AML-193 (cell line): ENCODE measurements at places on chromosomes 1 and 21.

DNA sequence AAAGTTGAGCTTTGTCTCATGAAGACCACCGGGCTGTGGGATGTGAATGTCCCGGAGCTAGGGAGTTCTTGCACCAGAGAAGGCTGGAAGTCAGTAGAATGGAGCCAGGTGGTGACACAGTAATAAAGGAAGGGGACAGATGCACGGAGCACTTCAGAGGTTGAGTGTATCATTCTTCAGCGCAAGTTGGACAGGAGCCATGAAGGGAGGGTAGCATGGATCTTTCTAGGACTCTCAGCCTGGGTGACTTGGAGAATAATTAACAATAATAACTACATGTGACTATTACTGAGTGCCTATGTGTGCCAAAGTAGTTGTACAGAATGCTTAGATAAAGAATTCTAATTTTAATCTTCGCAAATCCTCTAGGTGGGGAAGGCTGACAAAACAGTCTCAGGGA, 258.7 kb upstream of the AJAP1 start:
- DNase-seq: no peak

DNA sequence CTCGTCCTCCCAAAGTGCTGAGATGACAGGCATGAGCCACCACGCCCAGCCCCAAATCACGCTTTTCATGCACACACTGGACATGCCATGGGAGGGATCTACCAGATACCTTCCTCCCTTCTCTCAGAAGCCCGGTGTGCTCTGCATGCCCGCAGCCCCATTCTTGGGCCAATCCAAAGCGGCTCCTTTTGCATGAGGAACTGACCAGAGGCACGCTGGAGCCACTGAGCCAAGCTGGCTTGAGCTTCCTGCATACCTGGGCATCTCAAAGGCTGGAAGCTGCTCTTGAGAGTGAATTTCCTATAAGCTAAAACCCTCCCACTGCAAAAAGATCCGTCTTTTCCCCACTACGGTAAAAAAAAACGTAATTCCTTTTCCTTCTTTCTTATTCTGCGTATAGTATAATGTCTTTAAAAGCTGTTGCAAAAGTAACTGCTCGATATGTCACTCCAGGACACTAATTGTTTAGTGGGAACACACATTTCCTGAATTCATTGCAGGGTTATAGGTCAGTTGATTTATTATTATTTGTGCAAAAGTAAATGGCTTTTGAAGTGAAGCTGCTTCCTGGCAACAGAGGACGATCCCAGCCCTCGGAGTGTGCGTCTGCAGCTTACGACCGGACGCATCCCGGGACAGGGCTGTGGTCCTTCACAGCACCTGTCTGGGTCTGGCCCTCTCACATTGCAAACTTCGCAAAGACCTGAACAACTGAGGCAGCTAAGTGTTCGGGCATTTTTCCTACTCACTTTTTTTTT, 61.8 kb upstream of the ETS2 start:
- no peak for DNase-seq

GRCh38 chr1:118257946-118258345, 72.9 kb upstream of the SPAG17 start:
- DNase-seq: no peak

DNA sequence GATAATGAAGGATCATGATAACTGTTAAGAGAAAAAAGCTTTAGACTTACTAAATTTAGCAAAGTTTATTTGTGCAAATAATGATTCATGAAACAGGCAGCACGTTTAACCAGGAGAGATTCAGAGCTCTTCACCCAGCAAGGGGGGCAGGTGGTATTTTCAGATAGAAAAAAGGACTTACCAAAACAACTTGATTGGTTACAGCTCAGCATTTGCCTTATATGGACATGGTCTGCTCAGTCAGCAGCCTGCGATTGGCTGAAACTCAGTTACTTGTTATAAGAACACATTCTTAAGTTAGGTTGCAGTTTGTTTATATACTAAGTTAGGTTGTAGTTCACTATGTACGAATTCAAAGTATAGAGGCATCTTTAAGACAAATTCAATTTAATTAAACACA, 165.6 kb downstream of the DUSP10 start:
- no peak for DNase-seq

DNA sequence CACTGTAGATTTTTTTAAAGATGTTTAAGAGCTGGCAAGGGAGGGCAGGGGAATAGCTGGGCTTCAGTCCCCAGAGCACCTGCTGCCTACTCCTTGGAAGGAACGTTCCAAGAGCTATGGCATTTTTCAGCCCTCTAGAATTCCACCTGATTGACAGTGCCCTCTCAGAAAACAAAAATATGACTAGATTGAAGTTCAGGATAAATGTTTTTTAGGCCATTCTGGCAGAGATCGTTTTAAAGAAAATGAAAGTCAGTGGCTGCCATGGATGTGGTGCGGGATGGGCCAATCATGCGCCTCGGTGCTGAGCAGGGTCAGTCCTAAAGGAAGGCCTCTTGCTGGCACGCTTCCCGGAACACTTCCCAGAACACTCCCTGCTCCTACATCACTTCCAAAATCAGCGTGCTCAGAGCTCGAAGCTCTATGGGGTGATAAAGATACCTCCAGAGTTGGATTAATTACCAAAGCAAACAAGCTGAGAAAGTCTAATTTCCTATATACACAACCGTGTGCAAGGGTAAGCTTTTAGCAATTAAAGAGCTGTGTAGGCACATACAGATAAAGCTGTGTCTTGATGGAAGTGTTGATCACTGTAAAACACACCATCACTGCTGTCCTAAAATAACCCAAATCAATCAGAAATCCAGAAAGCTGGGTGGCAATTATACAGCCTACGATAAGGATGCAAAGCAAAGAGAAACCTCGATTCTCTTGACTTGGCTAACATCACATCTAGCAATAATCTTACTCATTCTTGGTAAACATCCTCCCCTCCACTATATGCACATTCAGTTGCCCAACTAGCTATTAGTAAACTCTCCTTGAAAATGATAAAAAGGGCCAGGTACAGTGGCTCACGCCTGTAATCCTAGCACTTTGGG, 34.6 kb downstream of the TGFBR3 start:
- no peak for DNase-seq

DNA sequence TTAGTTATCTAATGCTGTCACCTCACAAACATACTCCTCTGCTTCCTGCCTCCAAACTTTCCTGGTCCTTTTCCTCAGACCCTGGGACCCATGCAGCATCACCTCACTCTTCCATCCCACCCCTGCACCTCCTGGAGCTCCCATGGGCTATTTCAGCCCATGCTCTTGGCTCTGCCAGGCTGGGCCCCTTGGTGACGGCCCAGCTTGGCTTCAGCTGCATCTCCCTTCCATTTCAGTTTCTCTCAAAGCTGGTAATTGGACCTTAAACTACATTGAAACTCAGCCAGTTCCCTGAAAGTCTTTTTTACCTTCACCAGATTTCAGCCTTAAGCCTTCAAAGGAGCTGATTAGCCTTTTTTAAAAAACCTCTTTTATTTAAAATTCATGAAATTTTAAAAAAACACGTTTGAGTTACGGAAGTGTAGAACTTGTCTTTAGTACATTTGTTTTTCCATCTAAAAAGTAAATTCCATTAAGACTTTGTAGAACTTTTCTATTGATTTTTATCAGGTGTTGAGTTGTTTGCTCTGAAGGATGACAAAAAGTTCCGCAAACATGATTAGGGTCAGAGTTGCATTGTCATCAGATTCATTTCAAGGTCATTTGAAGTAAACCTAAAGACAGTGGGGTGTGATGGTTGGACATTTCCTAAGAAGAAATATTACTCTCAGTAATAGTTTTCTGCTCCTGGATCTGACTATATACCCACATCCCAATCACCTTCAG, 33.5 kb downstream of the AGT start:
- DNase-seq: no peak

DNA sequence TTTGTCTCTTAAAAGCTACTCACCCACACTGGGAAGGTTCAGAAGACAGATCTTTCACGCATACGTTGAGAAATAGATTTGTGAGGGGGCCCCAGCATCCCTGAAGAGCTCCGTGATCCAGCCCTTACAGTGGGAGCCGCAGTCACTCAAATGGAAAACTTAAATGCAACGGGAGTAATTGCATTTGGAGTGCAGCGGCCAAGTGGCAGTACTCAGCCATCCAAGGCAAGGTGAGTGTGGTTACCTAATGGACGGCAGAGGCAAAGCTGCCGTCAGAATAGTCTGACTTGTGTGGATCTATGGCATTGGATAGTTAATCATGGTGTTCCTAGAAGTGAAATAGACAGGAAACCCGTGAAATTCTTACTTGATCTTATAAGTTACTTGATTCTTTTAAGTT, 5.1 kb downstream of the SPSB1 start:
- no peak for DNase-seq

GRCh38 chr1:102098536-102098935, 101.8 kb upstream of the OLFM3 start:
- DNase-seq: no peak
